Retinal pigment epithelial cell (primary cell): ENCODE measurements at places on chromosomes 16 and 17.

GRCh38 chr17:2415081-2415480 lies 14.2 kb upstream of the MNT start:
- no peak for DNase-seq

DNA sequence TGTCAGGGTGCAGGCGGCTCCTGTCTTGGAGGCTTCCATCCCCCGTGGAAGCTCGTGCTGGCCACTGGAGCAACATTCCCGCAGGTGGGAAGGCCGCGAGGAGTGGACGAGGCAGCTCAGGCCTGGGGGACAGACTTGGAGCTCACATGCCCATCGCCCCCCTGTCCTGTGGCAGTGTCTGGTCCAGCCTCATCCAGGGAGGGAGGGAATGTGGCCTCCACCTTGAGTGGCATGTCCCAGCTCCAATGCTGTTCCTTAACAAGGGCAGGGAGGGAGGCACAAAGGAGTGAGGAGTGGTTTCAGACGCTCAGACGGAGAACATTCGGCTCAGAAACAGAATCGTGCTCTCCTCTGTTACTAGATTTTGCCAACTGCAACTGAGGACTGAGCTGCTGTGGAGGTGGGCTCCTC lies 159.4 kb upstream of the CHMP6 start:
- DNase-seq: no peak

DNA sequence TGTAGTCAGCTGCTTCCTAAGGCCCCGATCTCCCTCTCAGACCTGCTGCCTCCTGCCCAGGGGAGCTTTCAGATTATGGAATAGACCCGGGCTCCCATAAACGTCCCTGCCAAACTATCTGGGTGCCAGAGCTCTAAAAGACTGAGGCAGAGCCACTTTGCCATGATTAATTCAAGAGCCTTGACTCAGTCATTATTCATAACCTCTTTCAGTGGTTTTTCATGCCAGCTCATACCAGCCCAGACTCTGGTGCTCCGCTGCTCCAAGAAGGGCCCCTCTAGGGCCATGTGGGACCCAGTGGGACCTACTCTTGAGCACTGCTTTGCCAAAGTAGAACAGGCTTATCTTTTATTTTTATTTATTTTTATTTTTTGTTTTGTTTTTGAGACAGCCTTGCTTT lies 23.9 kb downstream of the DNAI2 start:
- no peak for DNase-seq

DNA sequence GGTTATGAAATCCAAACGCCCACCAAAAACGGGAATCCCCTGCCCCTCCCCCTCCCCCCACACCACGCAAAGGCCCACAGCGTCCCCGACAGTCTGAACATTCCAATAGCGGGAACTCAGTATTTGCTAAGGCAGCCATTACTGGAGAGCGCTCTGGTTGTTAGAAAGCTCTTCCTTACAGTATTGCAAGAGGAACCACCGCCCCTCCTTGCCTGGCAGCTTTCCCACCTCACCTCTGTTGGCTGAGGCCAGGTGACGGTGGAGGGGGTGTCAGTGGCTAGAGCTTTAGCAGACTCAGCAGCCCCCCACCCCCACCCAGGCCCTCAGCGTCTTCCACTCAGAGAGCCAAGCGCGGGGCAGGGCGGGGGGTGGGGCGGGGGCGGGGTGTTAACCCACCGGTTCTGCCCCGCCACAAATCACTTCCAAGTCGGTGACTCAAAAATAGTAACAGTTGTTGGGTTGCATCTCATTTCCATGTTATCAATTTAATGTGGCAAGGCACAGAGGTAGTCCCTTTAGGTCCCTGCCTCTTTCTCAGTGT lies 2.2 kb upstream of the PLEKHH3 start:
- DNase-seq: no peak

GRCh38 chr17:30513346-30513745 lies 36.1 kb downstream of the GOSR1 start:
- no peak for DNase-seq

DNA sequence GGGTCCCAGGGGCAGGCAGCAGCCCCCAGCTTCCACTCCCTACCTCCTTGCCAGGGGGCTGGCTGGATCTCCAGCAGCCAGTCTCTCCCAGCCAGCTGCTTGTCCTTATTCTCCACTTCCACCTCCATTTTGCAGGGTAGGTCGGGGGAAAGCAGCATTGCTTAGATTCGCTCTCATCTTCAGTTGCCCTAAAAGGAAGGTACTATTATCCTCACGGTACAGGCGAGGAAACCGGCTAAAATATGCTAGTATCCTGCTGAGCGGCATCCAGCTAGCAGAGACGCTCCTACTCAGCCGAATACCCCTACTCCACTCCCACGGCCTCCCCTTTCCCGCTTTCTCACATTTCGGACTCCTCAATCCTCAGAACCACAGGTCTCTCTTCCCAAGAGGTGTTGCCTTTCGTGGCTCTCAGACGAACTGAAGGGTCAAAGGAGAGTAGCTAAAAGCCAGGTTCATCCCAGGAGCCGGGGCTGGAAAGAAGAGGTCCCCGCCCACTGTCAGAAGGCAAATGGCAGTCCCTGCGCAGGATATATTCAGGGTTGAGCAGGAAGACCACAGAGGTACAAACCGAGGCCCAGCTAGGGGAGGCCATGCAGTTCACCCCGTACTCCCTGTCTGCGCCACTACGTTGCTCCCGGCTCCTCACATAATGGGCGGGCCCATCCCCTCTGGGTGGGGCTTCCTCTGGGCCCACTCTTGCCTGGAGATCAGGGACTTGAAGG lies 1.7 kb upstream of the RAB11FIP4 start:
- DNase-seq: no peak

GRCh38 chr16:80200079-80200478 lies 340.7 kb upstream of the DYNLRB2 start:
- DNase-seq: no peak

DNA sequence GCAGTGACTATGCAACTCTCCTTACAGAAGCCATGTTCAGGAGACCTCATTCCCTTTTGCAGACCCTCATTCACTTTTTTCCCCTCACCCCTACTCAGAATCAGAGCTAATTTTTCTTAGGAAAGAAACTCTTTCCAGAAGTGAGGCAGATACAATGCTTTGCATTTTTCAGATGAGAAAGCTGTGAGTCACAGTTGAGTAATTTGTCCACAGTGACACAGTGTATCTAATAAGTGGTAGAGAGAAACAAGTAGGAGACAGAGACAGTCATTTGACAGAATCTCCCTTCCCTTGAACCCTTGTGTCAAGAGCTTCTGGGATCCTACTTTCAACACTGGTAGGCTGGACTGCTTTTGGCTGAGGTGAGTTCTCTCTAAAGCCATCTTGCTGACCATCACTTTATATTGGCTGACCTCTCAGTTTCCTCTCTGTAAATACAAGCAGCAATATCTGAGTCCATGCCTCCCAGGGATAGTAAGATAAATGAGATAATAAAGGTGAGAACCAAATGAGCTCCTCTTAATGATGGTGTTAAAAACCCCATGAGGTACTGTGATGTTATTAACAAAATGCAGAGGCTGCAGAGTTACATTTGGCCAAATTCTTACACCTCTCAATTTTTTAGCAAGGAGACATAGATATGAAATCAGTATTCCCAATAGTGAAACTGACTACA lies 130.8 kb downstream of the CA10 start:
- peak; percentile 7 for DNase-seq

GRCh38 chr17:71870546-71870862 lies 250.3 kb upstream of the SOX9 start:
- DNase-seq: no peak

DNA sequence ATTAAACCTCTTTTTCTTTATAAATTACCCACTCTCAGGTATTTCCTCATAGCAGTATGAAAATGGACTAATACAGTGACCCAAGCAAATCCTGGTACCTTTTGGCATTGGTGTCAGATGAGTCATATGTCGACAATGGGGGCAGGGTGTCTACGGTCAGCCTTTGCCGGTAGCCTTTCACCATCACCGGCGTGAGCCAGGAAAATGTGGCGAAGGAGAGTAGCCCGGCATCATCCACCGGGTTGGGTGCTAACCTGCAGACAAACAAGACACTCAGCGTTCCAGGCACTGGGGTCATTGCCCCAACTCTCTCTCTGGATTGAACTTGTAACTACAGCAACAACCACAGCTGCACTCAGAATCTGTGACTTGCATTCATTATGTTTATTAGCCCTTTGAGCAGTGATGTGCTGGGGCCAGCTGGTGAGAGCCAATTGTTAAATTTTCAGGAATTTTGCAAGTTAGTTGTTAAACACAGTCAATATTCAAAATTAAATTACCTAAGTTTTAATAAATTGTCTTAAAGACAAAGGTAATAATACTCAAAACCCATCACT lies 11.9 kb downstream of the ABCC12 start:
- no peak for DNase-seq

GRCh38 chr16:30743716-30744115 lies 4.5 kb upstream of the PHKG2 start:
- no peak for DNase-seq

GRCh38 chr17:56023851-56024250 lies 129.4 kb upstream of the ANKFN1 start:
- no peak for DNase-seq

DNA sequence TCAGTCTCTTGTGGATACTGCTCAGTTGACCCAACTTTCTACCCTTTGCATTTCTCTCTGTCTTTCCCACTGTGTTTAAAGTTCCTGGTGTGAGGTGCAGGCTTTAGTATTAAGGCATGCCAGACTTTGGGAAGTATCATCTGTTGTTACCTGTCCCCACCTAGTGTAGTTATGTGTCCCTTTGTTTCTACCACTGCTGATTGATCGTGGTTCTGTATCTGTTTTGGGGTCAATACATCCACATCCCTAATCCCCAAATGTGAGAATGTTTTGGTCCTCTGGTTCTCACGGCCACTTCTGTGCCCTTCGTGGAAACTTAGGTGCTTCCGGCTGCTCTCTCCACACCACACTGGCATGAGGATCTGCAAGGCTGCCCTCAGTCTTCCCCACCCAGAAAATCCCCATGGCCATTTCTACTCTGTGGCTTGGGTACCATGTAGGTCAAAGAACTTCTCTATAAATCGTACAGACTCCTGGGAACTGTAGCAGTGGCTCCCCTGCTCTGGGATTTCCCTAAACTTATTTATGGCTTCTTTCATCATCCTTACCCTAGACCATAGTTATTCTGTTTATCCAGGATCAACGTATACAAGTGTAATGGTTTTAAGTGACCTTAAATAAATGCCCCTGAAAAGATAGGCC lies 443.2 kb downstream of the XYLT1 start:
- no peak for DNase-seq

DNA sequence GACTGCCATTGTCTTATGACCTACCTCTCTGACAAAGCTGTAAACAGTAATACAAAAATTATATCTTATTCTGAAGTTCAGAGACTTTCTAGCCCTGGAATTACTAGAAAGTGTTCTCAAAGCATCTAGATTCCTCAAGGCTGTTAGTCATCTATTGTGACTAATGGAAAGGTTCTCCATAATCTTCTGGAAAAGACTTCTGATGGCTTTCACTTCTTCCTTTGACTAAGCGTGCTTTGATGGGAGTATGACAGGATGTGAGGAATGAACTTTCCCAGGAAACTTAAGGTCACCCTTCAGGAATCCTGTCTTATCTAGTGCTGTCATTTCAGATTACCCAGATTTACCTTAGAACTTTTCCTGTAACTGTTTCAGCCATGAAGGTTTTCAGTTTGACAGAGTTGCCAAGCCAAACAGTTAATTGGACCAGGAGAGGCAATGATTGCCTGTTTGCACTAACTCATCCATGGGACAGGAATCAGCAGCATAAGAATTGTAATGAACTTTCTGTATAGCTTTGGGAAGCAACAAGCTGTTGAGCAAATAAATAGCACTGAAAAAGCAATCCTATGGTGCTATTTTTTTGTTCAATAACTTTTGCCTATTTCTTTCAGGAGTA lies 43.5 kb downstream of the AP2B1 start:
- DNase-seq: peak; percentile 64

GRCh38 chr17:59899099-59899498 lies 6.2 kb downstream of the RPS6KB1 start:
- DNase-seq: no peak

DNA sequence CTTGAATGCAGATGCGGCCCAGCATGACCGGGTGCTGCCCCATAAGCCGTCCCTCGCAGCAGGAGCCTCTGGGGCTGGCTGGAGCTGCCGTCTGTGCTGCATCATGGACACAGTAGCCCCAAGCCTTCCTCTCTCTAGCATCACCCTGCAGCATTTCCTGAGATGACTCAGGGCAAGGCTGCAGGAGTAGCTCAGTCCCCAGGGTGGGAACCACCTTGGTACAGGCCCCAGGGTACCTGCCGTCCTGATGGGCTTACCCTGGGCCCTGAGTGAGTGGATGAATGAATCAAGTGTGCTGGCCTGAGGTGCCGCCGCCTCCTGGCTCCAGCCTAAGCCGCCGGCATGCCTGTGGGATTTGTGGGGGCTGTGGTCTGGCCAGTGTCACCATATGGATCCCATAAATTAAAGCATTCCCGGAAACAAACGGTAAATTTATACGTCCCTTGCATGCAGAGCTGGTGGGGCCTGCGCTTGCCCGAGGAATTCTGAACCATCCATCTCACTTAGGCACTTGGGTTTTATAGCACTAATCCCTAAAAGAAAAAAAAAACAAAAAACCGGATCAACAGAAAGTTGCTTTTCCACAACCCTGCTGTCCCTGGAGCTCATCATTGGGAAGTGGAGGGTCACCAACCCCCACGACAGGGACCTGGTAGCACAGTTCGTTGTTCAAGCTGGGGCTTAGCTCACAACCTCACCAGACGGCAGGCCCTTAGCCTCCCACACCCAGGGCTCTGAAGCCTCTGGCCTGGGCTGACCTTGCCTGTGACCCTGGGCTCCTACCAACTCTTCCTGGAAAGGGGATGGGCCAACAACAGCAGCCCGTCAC lies 242.6 kb upstream of the CIBAR2 start:
- peak; percentile 58 for DNase-seq

DNA sequence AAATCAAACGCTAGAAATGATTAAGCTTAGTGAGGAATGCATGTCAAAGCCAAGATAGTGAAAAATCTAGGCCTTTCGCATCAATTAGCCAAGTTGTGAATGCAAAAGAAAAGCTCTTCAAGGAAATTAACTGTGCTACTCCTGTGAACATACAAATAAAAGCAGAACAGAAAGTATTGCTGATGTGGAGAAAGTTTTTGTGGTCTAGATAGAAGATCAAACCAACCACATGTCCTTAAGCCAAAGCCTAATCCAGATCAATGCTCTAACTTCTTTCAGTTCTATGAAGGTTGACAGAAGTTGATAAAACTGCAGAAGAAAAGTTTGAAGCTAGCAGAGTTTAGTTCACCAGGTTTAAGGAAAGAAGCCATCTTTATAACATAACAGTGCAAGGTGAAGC lies 1044.6 kb downstream of the CDH11 start:
- no peak for DNase-seq
